ENCODE measurements at places on chromosomes 1 and 21.

DNA sequence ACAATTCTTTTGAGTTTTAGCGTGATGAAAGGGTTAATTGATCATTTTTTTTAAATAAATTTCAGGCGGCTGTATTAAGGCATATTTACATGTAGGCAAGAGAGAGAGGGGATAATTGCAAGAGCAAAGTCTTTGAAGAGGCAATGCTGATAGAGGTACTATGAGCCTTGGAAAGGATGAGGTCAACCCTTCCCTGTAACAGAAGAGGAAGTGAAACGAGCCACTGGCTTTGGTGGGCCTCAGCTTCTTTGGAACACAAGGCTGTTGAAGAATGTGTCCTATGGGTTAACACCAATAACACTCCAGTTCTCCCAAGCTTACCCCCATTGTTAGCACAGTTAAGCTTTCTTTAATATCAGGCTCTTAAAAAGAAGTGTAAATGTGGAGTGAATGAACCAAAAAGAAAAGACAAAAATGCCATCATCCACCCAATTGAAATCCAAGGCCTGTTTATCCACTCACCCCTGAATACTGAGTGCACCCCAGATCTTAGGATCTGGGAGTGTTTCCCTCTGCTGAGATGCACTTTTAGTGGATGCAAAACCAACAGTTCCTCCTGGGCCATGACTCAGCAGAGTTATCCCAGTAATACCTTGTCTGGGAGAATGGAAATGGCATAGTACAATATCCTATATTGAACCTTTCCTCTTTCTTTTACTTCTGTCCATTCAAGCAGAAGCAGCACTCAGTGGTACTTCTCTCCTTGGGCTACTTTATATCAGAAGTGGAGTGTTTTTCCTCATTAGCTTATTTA lies 216.4 kb downstream of the SLC44A5 start:
- DNase-seq: no peak

DNA sequence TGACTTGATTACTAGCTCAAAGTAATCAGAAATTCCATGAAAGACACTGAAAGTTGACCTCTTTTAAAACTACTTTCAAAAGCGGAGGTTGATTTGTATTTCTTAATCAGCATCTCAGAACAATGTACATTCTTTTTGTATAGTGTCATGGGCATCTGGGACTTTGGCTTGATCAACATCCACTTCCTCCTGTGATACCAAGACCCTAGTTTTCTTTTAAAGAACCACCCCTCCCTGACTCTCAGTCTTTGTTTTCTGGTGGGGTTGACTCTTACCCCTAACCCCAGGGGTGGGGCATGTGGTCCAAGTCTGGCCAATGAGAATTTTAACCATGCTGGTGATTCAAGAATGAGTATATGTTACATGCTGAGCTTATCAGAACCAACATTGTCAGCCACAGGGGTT lies 21.7 kb upstream of the IRF2BP2 start:
- peak; percentile 72 for DNase-seq

- no peak for DNase-seq
Observed at GRCh38 chr1:230280906-230281413, 145.2 kb downstream of the PGBD5 start.

DNA sequence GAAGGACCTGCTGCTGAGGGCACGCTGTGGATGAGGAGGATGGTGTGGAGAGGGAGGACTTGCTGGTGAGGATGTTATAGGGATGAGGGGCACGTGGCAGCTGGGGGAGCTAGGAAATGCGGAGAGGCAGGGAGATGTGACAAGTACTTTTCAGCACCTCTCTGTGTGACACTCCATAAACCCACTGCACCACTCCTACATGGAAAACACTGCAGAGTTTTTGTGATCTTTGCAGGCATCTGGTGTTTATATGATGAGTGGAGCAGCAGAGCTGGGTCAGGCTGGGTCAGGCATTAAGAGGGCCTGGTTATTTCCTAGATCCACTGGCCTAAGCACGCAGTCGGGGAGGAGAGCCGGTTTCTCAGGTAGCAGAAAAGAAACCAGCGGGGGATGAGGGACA lies 167.3 kb upstream of the COA6 start:
- no peak for DNase-seq

DNA sequence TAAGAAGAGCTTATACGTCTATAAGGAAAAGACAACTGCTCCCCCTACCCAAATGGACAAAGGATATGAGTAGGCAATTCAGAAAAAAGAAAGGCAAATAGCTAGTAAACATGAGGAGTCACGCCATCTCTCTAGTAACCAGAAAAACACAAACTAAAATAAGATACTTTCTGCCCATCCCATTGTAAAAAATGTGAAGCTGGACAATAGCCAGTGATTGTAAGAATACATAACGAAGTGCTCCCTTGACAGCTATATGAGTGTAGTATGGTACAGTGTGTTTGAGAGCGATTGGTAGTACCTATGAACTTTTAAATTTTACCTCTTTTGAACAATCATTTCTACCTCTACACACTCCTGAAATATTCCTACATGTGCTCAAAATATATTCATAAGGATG lies 7.5 kb upstream of the GJA8 start:
- DNase-seq: no peak

GRCh38 chr1:62022382-62022983 lies 172.2 kb upstream of the L1TD1 start:
- no peak for DNase-seq

GRCh38 chr1:236706183-236706582 lies 19.9 kb downstream of the ACTN2 start:
- DNase-seq: no peak

DNA sequence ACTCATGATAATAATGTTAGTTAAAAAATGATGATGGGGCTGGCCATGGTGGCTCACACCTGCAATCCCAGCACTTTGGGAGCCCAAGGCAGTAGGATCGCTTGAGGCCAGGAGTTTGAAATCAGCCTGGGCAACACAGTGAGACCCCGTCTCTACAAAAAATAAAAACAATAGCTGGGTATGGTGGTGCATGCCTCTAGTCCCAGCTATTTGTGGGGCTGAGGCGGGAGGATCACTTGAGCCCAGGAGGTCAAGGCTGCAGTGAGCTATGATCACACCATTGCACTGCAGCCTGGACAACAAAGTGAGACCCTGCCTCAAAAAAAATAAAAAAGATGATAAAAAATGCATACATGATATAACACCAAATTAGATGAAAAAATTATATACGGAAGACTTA lies 5.3 kb downstream of the P3H1 start:
- DNase-seq: no peak

DNA sequence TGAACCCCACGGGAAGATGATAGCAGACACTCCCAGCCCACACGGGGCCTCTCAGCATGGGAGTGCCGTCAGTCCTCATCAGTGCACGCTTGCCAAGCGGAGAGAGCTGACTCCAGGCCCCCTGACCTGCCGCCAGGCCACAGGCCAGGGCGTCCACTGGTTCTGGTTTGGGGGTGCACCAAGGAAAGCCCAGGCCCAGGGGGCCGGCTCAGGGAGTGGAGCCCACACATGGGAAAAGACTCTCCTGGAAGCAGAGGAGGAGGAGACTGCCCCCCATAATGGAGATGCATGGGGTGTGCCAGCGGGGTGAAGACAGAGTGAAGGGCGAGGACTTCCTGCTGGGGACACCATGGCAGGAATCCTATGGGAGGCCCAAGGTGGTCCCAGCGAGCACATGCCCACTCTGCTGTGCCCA lies 6.4 kb downstream of the TRIM11 start:
- no peak for DNase-seq
